ENCODE measurements at places on chromosomes 6 and 20.

GRCh38 chr20:13353261-13353945 lies 132.3 kb downstream of the ISM1 start:
- no peak for DNase-seq

- DNase-seq, result no peak
Measured at GRCh38 chr6:50056242-50056641, 6.5 kb upstream of the DEFB112 start.

DNA sequence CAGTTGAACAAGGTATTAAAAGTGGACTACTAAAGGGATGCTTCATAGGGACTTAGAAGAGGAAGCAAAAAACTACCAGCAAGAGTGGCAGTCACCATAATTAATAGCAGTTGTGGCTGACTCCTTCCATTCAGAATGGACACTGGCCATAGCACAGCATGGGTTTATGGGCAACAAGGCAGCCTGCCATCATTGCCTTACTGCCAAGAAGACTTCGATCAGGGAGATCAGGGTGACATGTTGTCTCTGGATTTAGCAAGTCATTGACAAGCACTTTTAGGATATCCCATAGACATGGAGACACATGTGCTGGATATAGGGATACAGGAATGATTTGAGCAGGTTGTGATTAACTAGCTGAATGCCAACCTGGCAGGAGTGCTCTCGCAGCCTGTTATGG lies 35.3 kb upstream of the RIPOR2 start:
- DNase-seq, result no peak

GRCh38 chr6:160931378-160932310 lies 59.9 kb upstream of the MAP3K4 start:
- DNase-seq, result no peak

GRCh38 chr6:3424185-3424927 lies 32.5 kb downstream of the SLC22A23 start:
- DNase-seq, result no peak

DNA sequence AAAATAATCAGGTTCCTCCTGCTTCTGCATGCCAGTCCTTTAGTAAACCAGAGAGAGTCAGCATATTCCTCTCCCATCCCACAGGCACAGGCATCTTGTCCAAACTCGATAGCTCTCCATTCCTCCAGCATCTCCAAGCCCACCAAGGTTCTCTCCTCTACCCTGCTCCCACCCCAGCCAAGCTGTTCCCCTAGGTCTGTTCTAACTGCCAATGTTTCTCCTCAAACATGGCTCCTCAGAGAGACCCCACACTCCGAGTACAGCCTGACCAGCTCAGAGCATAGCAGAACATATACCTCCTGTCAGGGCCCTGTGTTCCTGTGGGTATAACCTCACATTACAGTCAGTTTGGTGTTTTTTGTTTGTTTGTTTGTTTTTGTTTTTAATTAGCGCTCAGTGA lies 177.8 kb downstream of the VEGFA start:
- no peak for DNase-seq

- DNase-seq, result no peak
Measured at GRCh38 chr20:910870-911770, 5.0 kb downstream of the ANGPT4 start.

- peak; percentile 17 for DNase-seq
Measured at GRCh38 chr6:18585032-18585573, 198.0 kb downstream of the RNF144B start.

- no peak for DNase-seq
Measured at GRCh38 chr20:62485062-62485700, 9.4 kb upstream of the GATA5 start.

GRCh38 chr20:57616143-57616951 lies 3.9 kb downstream of the ZBP1 start:
- no peak for DNase-seq

- no peak for DNase-seq
Measured at GRCh38 chr6:53029761-53030160, 34.7 kb upstream of the GSTA4 start.

DNA sequence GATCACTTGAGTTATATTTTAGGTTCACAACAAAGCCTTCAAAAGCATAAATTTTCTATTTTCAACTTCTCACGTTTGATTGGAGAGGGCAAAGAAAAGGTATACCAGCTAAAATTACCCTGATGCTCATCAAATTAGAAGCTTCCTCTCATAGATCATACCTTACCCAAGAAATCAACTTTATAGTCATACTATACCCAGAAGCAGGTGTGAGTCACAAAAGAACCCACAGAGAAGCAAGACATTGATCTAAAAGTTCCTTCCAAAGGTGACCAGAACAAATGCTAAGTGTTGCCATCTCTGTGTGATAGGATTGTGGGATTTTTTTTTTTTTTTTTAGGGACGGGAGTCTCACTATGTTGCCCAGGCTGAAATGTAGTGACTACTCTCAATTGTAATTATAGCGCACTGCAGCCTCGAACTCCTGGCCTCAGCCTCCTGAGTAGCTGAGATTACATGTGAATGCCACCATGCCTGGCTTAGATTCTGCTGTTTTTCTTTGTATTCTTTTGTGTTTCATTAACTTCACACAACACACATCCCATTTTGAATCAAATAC lies 3.3 kb downstream of the EIF2S2 start:
- DNase-seq, result no peak

- no peak for DNase-seq
Measured at GRCh38 chr6:150806790-150807189, 58.7 kb upstream of the MTHFD1L start.

- no peak for DNase-seq
Measured at GRCh38 chr20:460707-461106, 1.6 kb downstream of the TBC1D20 start.
